Foreskin keratinocyte (primary cell): ENCODE measurements at places on chromosomes 7 and 10. TPM values are rescaled to one million over a fixed set of nuclear protein-coding genes. Genes with fewer than 3 reads are reported as not detected.

Gene EFCAB10
- polyA plus RNA-seq = 0.13 TPM in 1 of 2 replicates, not detected in the other

Gene ANXA8
- 481 and 486 TPM in 2 replicates for polyA plus RNA-seq

Gene NUTM2A
- 1.0 and 1.1 TPM in 2 replicates for polyA plus RNA-seq

Gene NSUN5
- polyA plus RNA-seq = 40.4 and 41.8 TPM in 2 replicates

Gene CYP3A4
- polyA plus RNA-seq = not detected in 2 replicates

Gene OR2A42
- not detected in 2 replicates for polyA plus RNA-seq

Gene GPR85
- polyA plus RNA-seq = 0.56 and 0.74 TPM in 2 replicates

Gene HOXA6
- polyA plus RNA-seq = 0.31 and 0.40 TPM in 2 replicates

Gene GUSB
- 23.7 and 25.2 TPM in 2 replicates for polyA plus RNA-seq

DNA sequence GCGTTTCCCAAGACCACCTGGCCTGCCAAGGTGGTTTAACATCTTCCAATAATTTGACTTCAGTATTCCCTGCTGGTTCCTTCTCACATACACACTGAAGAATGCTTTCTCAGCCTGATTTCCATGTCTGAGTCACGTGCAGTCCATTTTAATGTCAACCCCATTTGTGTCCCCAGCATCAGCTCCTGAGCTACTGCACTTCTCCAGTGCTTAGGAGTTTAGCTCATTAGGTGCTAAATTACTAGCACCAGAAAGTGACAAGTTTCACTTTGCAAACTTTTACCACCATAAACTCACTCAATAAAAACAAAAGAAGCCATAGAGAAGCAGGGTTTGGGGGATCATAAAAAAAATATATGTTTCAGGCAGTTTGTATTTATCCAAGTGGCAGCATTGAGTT lies 279.3 kb upstream of the SORCS1 start:
- no peak for DNase-seq

DNA sequence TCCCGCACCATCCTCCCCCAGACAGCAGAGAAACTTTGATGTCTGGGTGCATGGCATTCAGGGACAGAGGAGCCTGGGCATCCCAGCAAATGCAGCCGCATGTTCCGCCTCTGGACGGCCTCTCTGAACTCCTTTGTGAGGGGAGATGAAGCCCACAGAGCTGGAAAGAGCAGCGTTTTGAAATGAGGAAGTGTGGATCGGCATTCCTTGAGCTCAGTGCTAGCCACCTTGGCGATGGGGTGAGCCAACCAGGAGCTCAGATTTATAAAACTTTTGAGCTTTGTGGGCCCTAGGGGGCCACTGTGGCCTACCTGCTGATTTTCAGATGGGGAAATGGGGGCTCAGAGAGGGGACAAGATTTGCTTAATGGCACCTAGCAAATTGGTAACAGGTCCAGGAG lies 126.4 kb upstream of the TCF7L2 start:
- no peak for DNase-seq

DNA sequence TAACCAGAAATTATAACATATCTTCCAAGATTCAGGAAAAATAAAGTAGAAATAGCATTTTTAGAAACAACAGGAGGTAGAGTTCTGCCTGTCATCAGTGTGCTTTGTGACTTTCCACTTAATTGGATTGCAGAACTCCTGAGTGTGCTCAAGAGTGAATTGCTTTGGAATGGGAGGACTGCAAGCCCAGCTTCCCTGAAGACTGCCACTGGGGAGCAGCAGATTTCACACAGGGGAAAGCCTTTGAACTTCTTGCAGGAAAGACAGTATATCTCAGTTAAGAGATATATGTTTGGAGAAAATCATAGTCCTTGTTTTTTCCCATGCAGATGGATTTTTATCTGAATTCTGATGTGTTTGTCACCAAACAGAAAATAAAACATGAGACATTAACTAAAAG lies 124.5 kb downstream of the TMEM168 start:
- peak; percentile 35 for DNase-seq

DNA sequence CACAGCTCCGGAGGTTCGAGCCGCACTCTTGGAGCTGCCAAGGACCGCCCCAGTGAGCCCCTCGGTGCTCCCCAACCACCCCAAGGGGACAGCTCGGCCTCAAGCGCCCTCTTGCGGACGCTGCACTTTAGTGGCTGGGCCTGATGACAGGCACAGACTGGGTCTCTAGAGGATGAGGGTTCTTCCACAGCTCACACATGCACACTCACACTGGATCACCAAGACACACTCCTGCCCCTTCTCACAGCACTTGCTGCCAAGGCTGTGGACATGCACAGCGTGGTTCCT lies 2.1 kb downstream of the RET start:
- peak; percentile 11 for DNase-seq

GRCh38 chr10:4074545-4075407 lies 289.8 kb upstream of the KLF6 start:
- peak; percentile 89 for DNase-seq

GRCh38 chr7:4261601-4261960 lies 420.5 kb upstream of the FOXK1 start:
- DNase-seq = no peak

GRCh38 chr10:1297566-1298301 lies 241.5 kb downstream of the WDR37 start:
- DNase-seq = no peak

DNA sequence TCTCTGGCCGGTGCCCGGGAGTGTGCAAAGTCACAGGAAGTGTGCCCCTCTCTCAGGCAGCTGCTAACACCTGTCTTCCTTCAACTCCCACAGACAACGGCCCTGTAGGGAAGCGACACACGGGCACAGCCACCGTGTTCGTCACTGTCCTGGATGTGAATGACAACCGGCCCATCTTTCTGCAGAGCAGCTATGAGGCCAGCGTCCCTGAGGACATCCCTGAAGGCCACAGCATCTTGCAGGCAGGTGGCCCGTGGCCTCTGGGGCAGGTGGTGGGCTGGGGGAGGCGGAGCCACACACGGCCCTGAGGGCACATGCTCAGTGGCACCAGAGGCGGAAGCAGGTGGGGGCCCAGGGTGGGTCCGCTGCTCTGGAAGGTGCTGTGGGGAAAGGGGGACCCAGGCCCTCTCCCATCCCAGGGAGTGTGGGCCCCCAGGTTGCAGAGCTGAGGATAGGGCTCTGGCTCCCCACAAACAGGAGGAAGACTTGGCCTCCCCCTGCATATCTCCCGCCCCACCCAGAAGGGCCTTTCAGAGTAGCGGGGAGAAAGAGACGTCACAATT lies 6.9 kb downstream of the C10orf105 start:
- no peak for DNase-seq

- no peak for DNase-seq
Measured at GRCh38 chr7:8305625-8306388, 43.8 kb upstream of the ICA1 start.

DNA sequence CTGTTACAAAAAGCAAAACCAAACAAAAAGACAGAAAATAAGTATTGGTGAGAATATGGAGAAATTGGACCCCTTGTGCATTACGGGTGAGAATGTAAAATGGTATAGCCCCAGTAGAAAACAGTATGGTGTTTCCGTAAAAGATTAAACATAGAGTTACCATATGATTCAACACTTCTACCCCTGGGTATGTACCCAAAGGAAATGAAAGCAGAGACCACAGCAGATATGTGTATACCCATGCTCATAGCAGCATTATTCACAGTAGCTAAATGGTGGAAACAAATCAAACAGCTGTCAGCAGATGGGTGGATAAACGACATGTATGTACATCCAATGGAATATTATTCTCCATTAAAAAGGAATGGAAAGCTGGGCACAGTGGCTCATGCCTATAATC lies 42.4 kb downstream of the STARD3NL start:
- no peak for DNase-seq

DNA sequence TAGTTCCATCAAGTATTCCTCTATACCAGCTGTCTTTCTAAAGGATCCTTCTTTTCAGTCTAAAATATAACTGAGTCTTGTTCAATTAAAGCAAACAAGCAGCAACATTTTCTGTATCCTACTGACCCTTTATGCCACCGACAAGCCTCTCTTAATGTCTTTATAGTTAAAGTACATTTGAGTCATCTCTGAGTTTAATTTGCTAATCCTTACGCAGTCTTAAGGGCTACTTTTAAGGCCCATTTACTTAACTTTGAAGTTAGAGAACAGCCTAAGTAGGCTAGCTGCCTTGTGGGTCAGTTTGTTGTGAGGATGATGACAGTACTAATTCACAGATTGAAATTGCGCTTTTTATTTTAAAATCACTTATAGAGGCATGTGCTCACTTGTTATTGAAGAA lies 265.5 kb upstream of the FERD3L start:
- no peak for DNase-seq

DNA sequence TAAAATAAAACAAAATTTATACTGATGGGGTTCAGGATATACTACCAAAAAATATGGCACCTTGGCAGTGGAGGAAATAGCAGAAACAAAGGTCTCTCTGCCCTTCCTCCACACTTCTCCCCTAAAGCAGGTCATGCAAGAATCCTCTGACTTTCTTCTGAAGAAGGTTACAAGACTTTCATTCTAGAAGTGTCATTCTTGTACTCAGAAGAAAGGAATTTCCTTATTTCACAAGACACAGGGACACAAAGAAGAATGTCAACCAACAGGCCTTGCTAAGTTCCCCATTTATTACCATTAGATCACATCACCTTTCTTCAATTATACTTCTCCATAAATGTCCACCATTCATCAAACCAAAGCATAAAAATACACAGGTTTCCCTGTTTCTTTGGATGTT lies 470.2 kb downstream of the PAXIP1 start:
- DNase-seq = no peak

DNA sequence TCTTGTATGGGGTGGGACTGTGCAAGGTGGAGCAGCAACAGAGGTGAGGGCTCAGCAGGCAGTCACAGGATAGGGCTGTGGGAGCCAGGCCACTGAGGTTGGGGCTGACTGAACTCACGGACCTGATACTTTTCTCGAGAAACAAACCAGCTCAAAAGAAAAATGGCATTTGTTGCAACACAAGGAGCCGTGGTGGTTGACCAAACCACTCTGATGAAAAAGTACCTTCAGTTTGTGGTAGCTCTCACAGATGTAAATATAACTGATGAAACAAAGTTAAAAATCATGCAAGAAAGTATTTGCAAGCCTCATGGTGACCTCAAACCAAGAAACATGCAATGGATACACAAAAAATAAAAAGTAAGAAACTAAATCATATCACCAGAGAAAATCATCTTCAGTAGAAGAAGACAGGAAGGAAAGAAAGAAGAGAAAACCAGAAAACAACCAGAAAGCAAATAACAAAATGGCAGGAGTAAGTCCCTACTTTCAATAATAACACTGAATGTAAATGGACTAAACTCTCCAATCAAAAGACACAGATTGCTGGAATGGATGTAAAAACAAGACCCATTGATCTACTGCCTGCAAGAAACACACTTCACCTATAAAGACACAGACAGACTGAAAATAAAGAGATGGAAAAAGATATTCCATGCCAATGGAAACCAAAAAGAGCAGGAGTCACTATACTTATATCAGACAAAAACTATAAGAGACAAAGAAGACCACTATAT lies 48.9 kb upstream of the DUSP5 start:
- DNase-seq = no peak

GRCh38 chr10:106609470-106610266 lies 554.8 kb downstream of the SORCS1 start:
- DNase-seq = peak; percentile 48

GRCh38 chr10:98340940-98341310 lies 72.9 kb upstream of the LOXL4 start:
- no peak for DNase-seq

DNA sequence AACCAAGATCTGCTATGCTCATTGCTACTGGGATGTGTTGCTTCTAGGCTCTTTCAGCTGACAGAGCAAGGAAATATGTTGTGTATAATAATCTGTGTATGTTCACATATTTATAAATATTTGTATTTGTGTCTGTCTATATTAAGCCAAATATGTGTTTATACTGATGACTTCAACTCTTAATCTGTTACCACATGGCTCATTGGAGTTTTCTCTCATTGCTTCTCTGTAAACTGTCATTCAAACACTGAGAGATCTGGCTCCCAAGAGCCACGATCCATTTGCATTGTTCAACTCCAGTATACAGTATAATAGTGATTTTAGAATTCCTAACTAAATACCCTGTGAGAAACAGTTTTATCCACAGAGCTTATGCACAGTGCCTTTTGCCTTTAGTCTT lies 35.3 kb downstream of the BICC1 start:
- no peak for DNase-seq

- peak; percentile 86 for DNase-seq
Measured at GRCh38 chr10:63236113-63236935, 103.2 kb downstream of the NRBF2 start.

GRCh38 chr7:37982423-37982822 lies 62.0 kb downstream of the EPDR1 start:
- DNase-seq = no peak

- DNase-seq = no peak
Measured at GRCh38 chr10:5453749-5454489, 41.6 kb downstream of the NET1 start.

GRCh38 chr10:27439101-27439500 lies 65.0 kb upstream of the RAB18 start:
- no peak for DNase-seq

DNA sequence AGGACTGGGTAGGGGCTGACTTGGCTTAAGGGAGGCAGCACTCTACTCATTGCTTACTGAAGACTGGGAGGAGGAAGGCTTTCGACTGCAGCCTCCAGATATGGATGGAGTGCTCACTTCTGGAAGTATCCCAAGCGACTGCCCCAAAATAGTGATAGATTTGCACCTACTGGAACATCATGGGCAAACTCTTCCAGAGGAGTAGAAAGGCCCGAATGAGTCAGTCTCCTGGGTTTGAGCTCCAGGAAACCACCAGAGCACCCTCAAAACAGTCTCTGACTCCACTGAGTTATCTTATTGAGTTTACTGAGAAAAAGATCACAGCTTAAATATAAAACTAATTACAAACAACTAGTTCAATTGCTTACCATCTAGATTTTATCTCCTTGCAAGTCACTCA lies 37.2 kb upstream of the PDLIM1 start:
- no peak for DNase-seq

DNA sequence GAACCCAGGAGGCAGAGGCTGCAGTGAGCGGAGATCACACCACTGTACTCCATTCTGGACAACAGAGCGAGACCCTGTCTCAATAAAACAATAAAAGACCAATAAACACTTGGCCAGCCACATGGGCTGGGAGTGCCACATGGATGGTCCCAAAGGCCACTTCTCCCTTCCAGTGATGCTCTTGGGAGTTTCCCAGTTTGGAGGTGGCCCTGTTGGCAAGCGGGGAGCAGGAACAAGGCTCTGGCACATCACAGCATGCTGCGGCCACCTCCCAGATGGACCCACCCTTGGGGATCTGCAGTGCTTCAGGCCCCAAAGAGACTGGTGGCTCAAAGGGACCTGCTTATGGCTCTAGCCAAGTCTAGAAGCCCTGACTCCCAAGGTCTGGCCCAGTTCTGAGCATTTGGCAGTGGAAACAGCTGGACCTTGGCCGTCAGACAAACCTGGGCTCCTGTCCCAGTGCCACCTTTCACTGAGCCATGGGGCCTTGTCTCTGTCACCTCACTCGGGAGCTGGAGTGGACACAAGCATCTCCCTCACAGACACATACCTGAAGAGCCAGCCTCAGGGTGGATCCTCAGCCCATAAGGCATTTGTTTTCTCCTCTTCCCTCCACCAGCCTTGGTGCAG lies 91.7 kb downstream of the COL13A1 start:
- no peak for DNase-seq
